ENCODE measurements at places on chromosomes 7 and 10. TPM values are rescaled to one million over a fixed set of nuclear protein-coding genes. Genes with fewer than 3 reads are reported as not detected.

DNA sequence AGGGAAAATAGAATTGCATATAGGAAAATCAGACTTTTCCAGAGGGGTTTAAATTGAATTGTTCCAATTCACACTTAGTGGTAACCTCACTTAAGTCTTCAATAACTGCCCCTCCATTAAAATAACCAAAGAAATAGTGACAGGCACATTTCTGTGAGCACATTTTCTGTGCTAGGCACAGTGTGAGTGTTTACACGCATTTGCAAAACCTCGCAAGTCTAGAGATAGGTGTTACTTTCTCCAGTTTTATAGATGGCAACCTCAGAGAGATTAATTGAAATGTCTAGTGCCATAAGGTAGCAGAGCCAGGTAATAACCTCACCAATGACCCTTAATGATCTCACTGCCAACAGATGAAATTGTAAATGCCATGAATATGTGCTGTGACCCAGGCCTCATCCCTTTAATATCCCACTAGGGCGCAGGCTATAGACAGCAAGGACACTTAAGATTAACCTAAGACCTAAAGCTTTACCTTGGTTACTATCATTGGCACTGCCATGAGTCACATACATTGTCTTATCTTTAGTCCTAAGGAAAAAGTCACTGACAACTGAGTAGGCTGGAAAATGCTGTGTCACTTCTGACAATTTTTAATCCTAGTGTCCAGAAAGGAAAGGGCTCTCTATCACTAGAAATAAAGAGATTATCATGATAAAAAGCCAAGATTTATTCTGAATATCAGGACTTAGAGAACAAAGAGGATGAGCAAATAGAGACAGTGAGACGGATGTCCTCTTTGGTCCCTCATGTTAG, 187.8 kb downstream of the PPP1R17 start:
- no peak for DNase-seq

GRCh38 chr10:122051609-122052385, 62.8 kb downstream of the TACC2 start:
- DNase-seq = no peak

GRCh38 chr7:100603726-100604027, 1.5 kb downstream of the PCOLCE start:
- no peak for DNase-seq

TRPV5 gene
- not detected for polyA plus RNA-seq

Measured in naive B cell (primary cell).